ENCODE measurements at places on chromosomes 1 and 21.

GRCh38 chr21:37568415-37568814 is 201.8 kb downstream of the DYRK1A start:
- no peak for DNase-seq

- DNase-seq: peak; percentile 56
Observed at GRCh38 chr1:160997323-160998038, 23.5 kb downstream of the F11R start.

GRCh38 chr1:32753532-32754316 is 51.2 kb upstream of the SYNC start:
- DNase-seq: peak; percentile 59

- DNase-seq: no peak
Observed at GRCh38 chr21:15453261-15453660, 276.5 kb upstream of the USP25 start.

GRCh38 chr1:914891-915280 is 8.8 kb upstream of the SAMD11 start:
- no peak for DNase-seq

- DNase-seq: no peak
Observed at GRCh38 chr1:67843746-67844145, 10.5 kb upstream of the GNG12 start.

DNA sequence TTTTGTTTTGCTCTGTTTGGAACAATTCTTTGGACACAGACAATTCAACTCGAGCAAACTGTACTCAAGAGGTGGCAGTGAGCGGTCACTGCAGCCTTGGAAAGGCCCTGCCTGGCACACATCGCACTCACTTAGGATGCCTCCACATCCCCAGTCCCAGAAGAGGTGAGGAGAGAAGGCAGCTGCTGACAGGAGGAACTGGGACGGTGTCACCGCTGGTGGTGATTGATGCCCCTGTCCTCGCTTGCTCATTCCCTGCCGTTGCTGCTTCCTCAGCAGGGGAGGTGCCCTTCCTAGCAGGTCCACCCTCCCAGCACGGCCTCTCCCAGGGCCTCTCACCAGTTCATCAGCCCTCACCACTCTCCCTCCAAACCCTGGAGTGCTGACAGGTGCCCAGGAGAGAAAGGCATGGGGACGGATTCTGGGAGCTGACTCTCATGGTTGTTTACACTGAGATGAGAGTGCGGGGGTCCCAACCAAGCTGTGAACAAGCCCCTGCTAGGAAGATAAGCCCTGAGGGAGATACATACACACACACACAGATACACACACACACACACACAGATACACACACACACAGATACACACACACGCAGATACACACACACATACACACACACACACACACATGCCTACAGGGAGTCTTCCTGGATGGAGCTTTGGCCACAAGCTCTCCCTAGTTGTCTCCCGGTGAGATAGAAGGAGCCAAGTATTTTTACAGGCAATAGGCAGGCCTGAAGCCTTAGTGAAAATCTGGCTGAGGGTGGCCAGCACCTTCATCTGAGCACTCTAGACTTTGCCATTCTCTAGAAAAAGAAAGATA is 101.1 kb downstream of the CDC7 start:
- DNase-seq: no peak

DNA sequence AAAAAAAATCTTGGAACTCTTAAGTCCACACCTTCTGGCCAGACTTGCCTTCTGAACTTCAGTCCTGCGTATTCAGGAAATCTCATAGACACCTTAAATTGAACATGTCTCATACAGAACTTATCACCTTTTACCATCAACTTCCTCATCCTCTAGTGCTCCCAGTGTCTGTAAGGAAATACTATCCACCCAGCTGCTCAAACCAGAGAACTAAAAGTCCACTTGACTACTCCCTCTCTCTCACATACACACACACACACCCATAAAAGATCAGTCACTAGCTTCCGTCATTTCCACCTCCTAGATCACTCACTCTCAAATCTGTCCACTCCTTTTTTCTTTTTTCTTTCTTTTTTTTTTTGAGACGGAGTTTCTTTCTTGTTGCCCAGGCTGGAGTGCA is 10.9 kb upstream of the CAP1 start:
- DNase-seq: no peak

DNA sequence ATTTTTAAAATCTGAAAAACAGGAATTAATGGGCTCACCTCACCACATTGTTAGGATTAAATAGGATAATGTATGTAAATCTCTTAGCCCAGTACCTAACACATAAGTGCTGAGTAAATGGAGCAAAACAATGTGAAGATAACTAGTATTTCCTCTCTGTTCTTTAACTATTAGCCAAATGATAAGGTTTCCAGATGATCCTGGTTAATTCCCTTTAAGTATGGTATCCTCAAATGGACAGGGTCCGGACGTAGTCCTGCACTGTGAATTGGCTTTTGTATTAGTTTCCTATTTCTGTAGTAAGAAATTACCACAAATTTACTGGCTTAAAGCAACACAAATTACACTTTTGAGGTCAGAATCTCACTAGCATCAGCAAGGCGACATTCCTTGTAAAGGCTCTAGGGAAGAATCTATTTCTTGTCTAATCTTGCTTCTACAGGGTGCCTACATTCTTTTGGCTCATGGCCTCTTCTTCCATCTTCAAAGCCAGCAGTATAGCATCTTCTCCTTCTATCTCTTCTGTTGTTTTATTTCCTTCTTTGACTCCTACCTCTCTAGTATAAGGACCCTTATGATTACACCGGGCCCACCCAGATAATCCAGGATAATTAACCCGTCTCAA is 17.1 kb downstream of the SCAF4 start:
- no peak for DNase-seq

DNA sequence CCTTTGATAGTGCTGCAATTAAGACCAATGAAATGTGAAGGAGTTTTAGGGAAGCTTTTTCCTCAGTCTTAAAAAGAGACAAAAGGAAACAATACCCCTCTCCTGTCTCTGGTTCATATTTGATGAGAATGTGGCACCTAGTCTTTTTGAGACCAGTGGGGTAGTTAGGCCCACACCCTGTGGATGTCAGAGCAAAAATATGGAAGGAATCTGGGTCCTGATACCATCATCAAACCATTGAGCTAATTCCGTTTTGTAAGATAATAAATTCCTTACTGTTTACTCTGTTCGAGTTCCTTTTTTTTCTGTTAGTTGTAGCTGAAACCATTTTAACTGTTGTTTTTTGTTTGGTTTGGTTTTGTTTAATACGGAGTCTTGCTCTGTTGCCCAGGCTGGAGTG is 33.3 kb downstream of the PTPRC start:
- DNase-seq: no peak
